ENCODE measurements at places on chromosomes 12 and 14. TPM values are rescaled to one million over a fixed set of nuclear protein-coding genes. Genes with fewer than 3 reads are reported as not detected.
A peak's percentile ranks its signal among the peaks of the same experiment; 100 is the strongest.

DNA sequence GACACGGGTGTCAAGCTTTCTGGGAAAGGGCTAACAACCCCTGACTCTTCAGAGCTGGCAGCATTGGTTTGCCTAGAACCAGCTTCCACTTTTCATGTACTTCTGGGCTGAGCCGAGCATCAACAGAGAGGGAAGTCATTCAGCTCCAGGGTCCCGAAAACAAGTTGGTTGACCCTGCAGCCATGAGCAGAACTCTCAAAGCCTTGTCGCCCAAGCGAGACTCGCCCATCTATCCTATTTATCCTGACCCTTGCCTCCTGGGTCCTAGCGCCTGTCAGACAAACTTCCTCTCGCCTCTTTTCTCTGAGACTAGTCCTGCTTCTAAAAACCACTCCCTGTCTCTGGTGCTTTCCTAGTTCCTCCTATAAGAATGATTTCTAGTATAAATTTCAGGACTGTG is 47.9 kb downstream of the ASCL4 start:
- H3K4me3 ChIP-seq: no peak overlapping the region
- no peak for DNase-seq
- peaks cover 5% of the 10 kb centered on the region for H3K36me3 ChIP-seq
- H3K27me3 ChIP-seq: no peaks in the 10 kb centered on the region

Gene REP15
- 0.37 TPM for total RNA-seq

DNA sequence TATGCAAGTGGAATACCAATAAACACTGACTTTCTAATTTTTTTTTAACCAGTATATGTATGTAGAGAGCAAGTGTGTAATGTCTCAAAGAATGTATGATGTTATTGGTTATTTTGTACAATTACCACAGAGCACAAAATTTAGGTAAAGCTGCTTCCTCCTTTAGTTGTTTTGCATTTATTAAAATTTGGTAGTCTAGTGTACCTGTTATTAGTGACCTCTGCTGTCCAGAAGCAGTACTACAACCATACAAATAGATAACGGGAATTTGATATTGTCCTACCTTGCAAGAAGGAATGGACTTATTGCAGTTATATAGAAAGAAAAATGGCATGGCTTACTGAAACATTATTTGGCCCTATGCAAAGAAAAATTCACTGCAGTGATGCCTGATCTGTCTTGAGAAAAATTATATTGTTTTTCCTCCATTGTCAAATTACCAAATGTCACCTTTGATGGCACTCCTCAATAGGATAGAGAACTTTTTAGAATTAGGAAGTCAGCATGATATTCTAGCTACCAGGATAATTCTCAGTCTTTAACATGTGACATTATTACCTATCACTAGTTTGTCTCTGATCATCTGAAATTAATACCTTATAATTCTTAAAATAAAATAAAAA is 153.9 kb upstream of the RMST start:
- peaks cover 1% of the 10 kb centered on the region for H3K4me1 ChIP-seq
- no peak overlapping the region for H3K4me3 ChIP-seq
- no peak overlapping the region for H3K27ac ChIP-seq
- peaks cover 6% of the 10 kb centered on the region for H3K27me3 ChIP-seq
- H3K36me3 ChIP-seq: no peaks in the 10 kb centered on the region
- DNase-seq: peak; percentile 54

DNA sequence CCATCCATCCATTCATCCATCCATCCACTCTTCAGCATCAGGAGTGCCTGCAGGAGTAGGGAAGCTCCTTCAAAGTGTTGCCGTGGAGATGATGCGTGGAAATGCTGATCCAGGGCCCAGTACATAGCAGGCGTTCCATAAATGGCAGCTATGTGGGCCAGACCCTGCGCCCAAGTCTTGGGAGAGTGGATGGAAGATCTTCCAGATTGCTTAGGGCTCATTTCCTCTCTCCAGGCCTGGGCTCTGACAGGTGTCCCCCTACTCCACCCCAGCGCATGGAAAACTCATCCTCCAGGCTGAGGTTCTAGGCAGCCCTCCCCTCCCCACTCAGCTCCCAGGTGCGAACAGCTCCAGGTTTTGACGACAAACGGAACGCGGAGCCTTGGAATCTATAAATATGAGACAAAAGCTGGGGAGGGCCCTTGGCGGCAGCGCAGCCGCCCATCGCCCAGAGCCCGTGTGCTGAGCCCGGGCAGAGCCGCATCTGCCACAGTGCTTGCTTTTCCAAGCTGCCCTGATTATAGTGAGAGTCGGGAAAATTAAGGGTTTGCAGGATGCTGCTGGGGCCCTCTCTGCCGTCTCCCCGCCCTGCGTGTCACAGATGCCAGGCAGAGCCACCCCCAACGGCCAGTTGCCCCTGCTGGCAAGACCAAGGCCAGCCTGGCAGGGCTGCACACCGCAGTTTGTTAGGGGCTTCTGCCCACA is 1.6 kb downstream of the BEGAIN start:
- DNase-seq: no peak
- no peaks in the 10 kb centered on the region for H3K36me3 ChIP-seq
- no peak overlapping the region for H3K4me3 ChIP-seq
- H3K27ac ChIP-seq: no peak overlapping the region

Gene CPNE6
- not detected for total RNA-seq

- no peaks in the 10 kb centered on the region for H3K27me3 ChIP-seq
- no peak overlapping the region for H3K4me3 ChIP-seq
- no peaks in the 10 kb centered on the region for H3K4me1 ChIP-seq
- no peak for DNase-seq
- H3K36me3 ChIP-seq: no peaks in the 10 kb centered on the region
These were observed 34.8 kb downstream of the MEG3 start for GRCh38 chr14:100860556-100861187.

GRCh38 chr12:8050600-8051250 is 15.4 kb downstream of the C3AR1 start:
- peaks cover 14% of the 10 kb centered on the region for H3K4me1 ChIP-seq
- no peaks in the 10 kb centered on the region for H3K27me3 ChIP-seq
- H3K36me3 ChIP-seq: peaks cover 62% of the 10 kb centered on the region
- H3K27ac ChIP-seq: no peak overlapping the region
- no peak for DNase-seq

DNA sequence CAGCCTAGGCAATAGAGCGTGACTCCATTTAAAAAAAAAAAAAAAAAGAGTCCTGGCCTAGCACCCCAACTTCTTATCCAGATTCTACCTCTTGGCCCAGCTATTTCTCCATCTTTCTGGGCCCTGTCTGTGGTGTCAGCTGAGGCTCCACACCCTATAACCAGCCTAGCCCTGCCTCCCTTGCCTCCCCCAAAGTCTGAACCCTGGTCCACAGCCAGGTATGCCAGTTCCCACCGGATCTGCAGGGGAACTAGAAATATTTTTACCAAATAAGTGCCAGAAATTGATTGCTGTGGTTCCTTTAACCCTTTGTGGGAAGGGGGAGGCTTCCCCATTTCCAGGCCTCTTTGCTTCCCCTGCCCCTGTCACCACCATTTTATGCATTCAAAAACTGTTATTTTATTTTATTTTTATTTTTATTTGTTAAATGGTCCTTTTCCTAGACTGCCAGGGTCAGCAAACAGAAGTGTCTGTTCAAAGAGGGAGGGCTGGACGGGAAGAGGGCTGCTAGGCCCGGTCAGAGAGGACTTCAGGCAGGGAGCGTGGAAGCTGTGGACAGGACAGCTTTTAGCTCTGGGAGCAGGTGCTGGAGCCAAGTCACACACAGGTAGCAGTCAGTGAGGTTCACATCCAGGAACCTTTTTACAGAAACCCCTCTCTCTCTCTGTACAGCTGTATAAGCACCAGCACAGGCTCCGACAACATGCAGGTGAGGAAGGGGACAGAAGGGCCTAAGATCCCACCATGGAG is 23.2 kb downstream of the TTC9 start:
- no peaks in the 10 kb centered on the region for H3K27me3 ChIP-seq
- DNase-seq: no peak
- peaks cover 67% of the 10 kb centered on the region for H3K4me1 ChIP-seq
- no peak overlapping the region for H3K4me3 ChIP-seq
- peaks cover 40% of the 10 kb centered on the region for H3K36me3 ChIP-seq

Gene NOXRED1
- total RNA-seq: 0.22 TPM
